ENCODE measurements at places on chromosomes 3 and 15.

GRCh38 chr15:37124331-37124730 lies 24.0 kb upstream of the MEIS2 start:
- no peak for DNase-seq

DNA sequence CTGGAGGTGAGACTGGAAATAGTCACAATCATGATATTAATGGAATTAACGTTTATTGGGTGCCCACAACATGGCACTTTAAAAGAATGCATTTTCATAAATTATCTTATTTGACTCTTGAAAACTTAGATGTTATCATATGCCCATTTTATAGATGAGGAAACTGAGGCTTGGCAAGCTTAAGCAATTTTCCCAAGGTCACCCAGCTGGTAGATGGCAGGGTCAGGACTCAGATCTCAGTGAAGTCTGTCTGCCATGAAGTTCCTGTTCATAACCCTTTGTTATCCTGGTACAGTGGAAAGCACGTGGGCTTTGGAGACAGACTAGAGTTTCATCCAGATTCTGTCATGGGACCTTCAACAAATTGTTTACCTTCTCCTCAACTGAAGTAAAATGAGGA lies 174.6 kb upstream of the NR2E3 start:
- DNase-seq: no peak

- DNase-seq: no peak
These were observed 25.7 kb downstream of the FSIP1 start for GRCh38 chr15:39756806-39757522.

DNA sequence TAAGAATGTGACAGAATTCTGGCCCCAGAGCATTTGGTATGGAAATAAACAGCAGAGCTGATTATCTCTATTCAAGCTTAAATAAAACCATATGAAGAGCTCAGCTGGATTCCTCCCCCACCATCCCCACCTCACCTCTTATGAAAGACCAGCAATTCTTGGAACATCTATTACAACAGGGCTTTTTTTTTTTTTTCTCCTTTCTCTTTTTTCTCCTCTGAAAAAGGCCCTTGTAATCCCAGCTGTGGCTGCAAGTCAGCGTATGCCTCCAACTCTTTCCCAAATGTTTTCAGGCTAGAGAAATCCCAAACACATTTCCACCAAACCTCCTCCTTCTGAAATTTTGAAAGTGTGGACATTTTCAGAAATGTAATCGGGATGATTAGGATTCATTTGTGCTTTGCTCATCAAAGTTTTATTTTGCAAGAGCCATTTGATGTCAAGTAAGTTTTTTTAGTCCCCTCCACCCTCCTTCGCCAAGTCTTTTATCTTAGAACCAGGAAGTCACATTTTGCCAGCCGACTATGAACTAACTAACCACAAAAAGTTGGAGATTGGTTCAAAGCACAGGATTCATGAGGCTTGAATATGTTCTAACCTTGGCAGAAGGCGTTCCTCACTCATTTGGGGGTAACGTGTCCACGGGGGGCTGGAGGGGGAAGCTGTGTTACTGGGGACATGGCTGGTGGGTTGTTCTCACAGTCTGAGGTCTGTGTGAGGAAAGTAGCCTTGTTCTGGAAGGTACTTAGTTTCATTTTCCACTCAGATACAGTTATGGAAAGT lies 142.0 kb upstream of the PDZRN3 start:
- DNase-seq: no peak

DNA sequence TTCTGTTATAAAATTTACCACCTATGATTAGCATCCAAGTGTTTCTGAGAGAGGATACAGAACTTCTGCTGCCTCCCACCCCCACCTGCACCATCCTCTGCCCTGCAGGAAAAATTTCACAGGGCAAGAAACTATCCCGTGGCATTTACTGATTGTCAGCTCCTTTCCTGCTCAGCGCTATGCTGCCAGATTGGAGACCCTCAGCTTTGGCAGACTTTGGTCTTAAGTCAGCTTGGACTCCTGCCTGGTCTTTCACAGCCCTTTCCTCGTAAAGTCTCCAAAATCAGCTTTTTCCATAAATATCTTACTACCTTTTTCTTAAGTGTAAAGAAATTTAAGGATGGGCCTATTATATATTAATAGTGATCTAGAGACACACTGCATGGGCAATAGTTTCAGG lies 239.9 kb upstream of the ADAMTS9 start:
- no peak for DNase-seq

- no peak for DNase-seq
These were observed 7.1 kb downstream of the ISLR2 start for GRCh38 chr15:74137537-74137894.

DNA sequence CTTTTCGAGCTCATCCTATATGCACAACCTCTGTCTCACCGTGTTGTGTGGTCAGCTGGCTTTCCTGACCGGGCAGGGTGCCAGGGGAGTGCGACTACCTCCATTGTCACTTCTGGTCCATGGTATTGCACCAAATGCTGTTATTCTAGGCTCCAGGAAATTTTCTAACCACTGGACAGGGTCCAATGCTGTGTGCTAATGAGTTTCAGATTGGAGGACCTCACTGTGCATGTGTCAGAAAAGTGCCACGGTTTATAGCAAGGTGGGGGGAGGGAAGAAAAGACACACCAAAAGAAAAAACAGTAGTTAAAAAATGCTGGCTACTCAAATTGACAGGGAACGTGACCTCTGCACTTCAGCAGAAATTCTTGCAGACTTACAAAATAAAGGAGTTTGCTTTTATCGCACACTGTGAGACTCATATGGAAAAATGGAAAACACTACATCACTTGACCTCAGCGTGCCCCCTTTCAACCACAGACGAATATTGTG lies 480.1 kb downstream of the FOXP1 start:
- no peak for DNase-seq

DNA sequence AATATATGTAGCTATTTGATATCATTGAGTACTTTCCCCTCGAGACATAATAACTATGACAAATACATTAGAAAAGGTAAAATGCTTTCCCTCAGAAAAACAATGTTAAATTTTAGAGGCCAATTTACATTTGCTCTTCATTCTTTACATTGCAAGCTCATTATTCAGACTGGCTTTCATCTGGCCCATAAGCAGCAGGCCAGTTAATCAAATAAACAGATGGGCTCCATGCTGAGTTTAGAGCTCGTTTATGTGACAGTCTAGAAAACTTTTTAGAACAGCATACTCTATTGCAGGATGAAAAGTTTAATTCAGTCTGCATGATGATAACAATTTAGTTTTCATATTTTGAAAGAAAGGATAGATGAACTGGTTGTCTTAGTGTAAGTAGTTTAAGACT lies 150.6 kb downstream of the DUT start:
- DNase-seq: no peak

DNA sequence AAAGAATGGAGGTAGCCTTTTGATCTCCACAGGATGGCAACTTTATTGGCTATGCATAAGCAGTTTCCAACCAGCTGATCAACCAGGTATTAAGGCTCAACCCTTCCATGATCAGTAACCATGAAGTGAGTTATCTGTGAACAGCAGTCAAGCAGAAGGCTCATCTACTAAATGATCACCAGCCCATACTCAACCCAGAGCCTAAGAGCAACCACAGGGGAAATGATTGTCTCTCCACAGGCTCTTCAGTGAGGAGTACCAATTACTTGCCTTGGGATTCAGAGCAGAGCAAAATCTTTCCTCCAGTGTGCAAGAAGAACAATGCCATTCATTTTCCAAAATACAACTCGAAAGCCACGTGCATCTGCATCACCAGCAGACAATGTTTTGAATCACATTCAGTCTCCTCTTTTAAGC lies 754.8 kb downstream of the ROBO1 start:
- no peak for DNase-seq

DNA sequence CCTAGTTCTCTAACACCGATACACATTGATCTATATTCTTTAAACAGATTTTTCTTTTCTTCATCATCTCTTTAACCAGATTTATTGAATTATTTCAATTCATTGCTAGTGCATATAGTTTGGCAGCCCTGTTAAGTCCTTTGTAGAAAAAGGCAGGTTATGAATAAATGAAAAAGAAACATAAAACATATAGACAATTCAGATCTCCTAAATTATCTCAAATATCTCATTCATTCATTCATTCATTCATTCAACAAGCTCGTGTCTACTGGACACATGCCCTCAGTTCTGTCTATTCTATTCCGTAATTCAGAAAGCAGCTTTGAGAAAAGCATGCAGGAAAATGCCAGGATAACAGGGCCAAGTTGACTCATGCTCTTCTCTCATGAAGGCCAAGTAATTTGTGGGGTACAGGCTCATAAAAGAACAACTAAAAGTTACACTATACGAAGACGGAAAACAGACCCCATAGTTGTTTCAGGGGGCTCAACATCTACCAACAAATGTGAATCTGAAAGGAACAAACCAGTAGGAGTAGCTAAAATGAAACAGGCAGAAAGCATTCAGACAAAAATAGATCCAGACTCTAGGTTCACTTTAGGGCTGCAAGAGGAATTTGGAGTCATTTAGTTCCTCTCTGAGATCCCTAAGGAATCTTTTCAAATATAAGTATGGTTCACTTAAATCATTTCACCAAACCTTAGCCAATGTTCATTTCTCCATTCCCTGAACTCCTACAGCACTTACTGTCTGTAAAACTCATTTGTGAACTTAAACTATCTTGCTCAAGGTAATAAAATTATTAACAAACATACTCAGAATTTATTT lies 7.5 kb downstream of the ZNF148 start:
- no peak for DNase-seq

DNA sequence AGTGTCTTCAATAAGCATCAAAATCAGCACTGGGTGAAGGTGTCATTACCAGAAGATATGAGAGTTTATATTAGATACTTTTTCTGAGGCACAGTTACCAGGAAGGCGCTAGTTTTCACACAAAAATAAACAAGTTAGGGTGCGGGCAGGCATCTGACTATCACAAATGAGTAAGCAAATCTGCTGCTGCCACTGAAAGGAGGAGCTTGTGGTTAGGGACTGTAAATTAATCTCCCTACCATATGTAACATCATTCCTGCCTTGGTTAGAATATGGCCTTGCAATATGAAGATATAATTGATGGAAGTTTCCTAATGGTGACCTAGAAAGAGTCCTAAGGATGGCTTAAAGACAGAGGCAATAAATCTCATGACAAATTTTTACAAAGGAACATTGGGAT lies 19.5 kb upstream of the EID1 start:
- no peak for DNase-seq

All from esophagus muscularis mucosa (tissue), 4 donors.